ENCODE measurements at places on chromosomes 3 and 15.

- no peak for DNase-seq
Observed at GRCh38 chr3:184129012-184129411, 6.1 kb upstream of the EIF2B5 start.

DNA sequence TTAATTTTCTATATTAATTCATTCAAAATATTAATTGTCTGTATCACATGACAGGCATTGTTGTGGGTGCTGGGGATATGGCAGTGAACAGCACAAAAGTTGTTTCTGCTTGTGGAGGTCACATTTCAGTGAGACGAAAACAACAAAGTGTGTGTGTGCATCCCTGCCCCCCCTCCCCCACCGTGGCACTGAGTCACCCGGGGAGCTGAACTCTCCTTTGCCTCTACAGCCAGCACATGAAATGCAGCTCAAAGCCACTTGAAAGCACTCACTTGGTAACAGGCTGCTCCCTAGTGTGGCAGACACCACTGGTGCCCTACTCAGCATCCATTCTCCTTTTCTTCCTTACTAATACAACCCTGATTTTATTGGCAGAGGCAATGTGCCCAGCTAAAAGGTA is 16.9 kb upstream of the SCAMP5 start:
- peak; percentile 55 for DNase-seq

GRCh38 chr3:19972054-19972453 is 25.2 kb downstream of the RAB5A start:
- no peak for DNase-seq

GRCh38 chr3:140091143-140091542 is 156.2 kb downstream of the CLSTN2 start:
- DNase-seq: no peak

- DNase-seq: no peak
Observed at GRCh38 chr15:85649372-85649771, 145.4 kb downstream of the KLHL25 start.

DNA sequence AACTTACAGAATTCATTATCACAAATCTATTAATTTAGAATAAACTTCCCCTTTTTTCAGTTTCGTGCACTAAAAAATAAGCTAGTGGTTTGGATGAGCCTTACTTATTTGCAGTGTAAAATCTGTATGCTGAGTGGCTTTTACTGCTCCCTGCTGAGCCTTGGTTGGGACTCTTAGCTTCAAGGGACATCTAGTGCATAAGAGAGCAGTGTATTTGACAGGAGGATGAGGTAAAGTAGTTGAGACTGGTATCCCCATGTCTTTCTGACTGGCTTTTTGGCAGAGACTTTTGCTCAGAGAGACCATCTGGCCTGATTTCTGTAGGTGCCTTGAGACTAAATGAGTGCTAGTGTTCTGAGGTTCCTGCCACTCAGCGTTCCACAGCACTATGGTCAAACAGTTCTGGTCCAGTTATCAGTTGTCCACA is 11.8 kb downstream of the CAPN7 start:
- DNase-seq: no peak

DNA sequence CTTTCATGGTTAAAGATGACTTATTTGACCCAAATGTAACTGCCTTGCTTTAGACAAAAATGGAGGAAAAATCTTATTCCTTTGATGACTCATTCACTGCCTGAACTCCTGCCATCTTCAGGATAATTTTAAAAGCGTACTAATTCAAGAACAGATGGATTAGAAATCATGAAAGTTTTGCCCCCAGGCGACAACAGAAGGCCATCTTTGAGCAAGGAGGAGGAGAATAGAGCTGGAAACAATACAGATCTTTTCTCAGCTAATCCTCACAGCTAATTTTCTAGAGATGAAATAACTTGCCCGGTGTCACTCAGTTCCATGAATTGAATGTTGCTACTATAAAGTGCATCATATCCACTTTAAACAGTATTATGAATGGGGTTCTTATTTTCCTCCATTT is 324.7 kb upstream of the RARB start:
- DNase-seq: no peak

GRCh38 chr3:153829606-153830170 is 291.5 kb upstream of the ARHGEF26 start:
- DNase-seq: no peak

DNA sequence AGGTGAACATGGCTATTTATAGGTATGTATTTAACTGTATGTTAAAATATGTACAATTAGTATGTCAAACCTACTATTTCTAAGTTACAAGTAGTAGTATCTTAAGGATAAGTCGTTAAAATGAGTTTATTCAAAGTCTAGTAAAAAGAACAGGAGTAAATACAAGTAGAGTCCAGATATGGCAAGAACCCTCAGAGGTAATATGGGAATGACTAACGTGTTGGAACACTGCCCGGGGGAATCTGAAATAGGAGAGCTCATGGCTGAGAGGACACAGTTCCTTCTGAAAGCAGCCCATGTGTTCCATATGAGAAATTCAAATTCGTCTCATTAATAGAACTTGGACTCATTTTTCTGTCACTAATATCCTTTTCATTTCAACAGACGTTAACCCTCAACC is 158.8 kb downstream of the CLSTN2 start:
- DNase-seq: no peak

- DNase-seq: no peak
Observed at GRCh38 chr3:3801494-3801841, 2.2 kb downstream of the LRRN1 start.

GRCh38 chr15:67862750-67863441 is 23.1 kb upstream of the RNU6-1 start:
- no peak for DNase-seq

GRCh38 chr3:65894679-65895453 is 143.9 kb downstream of the MAGI1 start:
- DNase-seq: no peak

DNA sequence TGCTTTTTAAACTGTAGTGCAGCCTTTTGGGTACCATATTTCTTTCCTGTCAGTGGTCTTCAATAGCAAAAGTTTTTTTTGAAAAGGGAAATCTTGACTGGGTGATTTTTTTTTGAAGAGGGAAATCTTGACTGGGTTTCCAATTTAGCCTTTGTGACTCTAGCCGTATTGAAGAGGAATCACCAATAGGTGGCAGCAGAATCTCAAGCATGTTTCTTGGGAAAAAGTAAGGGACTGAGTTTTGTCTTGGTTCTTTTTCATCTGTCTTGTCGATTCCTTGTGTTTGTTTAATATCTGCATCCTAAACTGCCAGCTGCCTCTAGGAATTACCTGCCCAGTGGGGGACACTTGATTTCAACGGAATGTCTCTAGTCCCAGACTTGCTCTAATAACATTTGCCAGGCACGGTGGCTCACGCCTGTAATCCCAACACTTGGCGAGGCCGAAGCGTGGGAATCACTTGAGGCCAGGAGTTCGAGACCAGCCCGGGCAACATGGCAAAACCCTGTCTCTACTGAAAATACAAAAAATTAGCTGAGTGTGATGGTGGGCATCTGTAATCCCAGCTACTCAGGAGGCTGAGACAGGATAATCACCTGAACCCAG is 89.2 kb downstream of the RBPMS2 start:
- DNase-seq: no peak

DNA sequence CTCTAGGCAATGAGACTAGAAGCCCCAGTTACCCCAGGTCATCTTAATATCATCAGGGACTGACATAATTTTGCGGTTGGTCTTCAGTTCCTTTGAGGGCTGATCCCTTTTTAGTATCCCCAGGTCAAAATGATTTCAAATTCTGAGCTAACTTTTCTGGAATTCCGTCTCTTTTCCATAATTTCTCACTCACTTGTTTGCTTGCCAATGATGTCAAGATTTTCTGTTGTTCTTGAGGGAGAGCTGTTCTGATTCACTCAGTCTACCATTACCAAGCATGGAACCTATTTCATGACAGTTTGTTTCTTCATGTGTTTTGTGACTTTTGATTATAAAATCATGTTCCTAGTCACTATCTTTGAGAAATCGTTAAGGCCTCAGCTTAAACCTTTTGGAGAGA is 190.5 kb upstream of the LYSMD4 start:
- DNase-seq: no peak

GRCh38 chr3:2727101-2727500 is 383.1 kb downstream of the IL5RA start:
- DNase-seq: no peak

- DNase-seq: no peak
Observed at GRCh38 chr3:36060950-36061349, 319.4 kb upstream of the STAC start.

DNA sequence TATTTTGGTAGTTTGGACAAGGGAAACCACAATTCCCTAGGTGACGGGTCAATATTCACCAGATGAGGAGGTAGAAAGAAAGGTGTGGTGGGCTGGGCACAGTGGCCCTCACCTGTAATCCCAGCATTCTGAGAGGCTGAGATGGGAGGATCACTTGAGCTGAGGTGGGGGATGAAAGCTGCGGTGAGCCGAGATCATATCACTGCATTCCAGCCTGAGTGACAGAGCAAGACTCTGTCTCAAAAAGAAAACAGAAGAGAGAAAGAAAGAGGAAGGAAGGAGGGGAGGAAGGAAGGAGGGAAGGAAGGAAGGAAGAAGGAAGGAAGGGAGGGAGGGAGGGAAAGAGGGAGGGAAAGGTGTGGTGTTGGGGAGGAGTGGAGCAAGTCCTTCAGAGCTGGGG is 56.1 kb upstream of the RNF7 start:
- DNase-seq: no peak

GRCh38 chr3:110070161-110070916 is 733.0 kb upstream of the DPPA4 start:
- no peak for DNase-seq

GRCh38 chr3:49462222-49462621 is 7.8 kb upstream of the DAG1 start:
- DNase-seq: no peak

DNA sequence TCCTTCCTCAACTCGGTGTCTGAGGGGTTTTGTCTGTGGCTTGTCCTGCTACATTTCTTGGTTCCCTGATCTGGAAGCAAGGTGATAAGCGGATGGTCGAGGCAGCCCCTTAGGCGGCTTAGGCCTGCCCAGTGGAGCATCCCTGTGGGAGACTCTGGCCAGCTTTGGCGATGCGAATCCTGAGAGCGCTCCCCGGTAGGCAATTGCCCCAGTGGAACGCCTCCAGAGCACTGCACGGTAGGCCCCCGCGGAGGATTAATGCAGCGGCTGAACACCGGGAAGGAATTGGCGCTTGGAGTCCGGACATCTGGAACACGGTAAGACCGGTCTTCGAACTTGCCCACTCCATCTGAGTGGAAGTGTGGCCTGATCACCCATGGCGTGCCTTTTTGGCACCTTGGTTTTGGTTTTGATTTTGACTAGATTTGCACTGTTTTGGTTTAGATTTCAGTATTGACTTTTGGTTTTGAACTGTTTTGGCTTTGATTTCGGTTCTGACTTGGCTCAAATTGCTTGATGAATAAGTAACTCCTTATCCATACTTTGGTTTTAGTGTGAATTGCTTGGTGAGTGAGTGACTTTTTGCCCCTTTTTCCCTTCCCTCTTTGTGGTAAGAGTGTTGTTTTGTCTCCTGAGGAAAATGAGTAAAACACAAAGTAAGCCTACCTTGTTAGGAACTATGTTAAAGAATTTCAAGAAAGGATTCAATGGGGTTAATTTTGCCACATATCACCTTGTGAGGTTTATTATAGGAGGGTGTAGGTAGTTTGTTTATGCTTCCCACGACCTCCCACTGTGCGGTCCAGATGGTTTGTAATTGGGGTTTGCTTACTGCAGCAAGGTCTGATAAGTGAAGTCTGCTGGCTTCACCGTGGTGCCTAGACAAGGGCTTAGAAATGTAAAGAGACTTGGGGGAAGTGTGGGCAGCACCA is 27.1 kb upstream of the GPR156 start:
- no peak for DNase-seq

Measured in activated naive CD4-positive, alpha-beta T cell treated with anti-CD3 and anti-CD28 coated beads, Interleukin-2, amount 50 U/mL, for 16 hours (primary cell).